ENCODE measurements at places on chromosomes 2 and 18. TPM values are rescaled to one million over a fixed set of nuclear protein-coding genes. Genes with fewer than 3 reads are reported as not detected.

Gene UGT1A1
- total RNA-seq = not detected

- H3K27ac ChIP-seq = no peak overlapping the region
- H3K27me3 ChIP-seq = no peaks in the 10 kb centered on the region
- peaks cover 30% of the 10 kb centered on the region for H3K36me3 ChIP-seq
- H3K4me3 ChIP-seq = no peak overlapping the region
- no peak for DNase-seq
- peaks cover 4% of the 10 kb centered on the region for H3K4me1 ChIP-seq
Observed at GRCh38 chr2:32159678-32160077, 6.0 kb upstream of the SLC30A6 start.

DNA sequence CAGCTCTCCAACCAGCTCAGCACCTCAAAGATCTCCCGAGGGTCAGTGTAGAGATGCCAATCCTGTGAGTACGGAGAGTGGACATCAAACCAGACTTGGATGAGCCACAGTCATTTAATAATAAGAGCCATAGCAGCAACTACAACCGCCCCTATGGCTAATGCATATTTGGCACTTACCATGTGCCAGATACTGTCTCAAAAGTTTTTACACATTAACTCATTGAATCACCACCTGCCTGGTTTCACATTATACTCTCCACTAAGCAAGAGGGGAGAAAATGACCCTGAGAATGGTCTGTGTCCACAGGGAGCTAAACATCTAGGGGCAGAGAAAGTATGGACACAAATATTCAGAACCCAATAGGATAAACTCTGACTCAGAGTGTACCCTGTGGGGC is 2.6 kb downstream of the CNPPD1 start:
- H3K4me1 ChIP-seq = peaks cover 15% of the 10 kb centered on the region
- H3K27me3 ChIP-seq = no peaks in the 10 kb centered on the region
- peaks cover 37% of the 10 kb centered on the region for H3K36me3 ChIP-seq
- H3K4me3 ChIP-seq = no peak overlapping the region
- no peak overlapping the region for H3K27ac ChIP-seq

GRCh38 chr2:106059416-106060065 is 134.6 kb downstream of the UXS1 start:
- no peak for DNase-seq
- no peaks in the 10 kb centered on the region for H3K36me3 ChIP-seq
- H3K4me1 ChIP-seq = no peaks in the 10 kb centered on the region
- no peak overlapping the region for H3K4me3 ChIP-seq
- no peak overlapping the region for H3K27ac ChIP-seq
- H3K27me3 ChIP-seq = no peaks in the 10 kb centered on the region

Gene SERPINB3
- not detected for total RNA-seq
